Suppressor macrophage treated with lipopolysaccharide for 1 hour (primary cell): ENCODE measurements at places on chromosomes 12 and 14.
A peak's percentile ranks its signal among the peaks of the same experiment; 100 is the strongest.

DNA sequence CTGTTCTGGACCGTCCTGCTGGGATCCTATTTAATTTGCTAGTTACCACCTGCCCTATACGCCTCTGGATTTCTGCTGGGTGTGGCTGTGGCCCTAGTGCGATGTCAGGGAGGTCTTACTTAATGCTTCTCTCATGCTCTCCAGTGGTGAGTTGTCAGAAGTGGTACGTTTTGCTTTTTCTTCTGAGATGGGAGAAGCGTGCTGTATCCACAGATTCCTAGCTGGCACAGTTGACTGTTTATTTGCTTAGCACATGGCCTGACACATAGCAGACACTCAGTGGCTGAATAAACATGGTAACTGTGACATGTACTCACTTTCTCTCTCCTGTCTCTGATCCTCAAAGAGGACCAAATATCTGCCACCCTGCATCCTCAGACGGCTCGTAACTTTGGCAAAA lies 107.3 kb downstream of the CACNA1C start:
- DNase-seq, result no peak

DNA sequence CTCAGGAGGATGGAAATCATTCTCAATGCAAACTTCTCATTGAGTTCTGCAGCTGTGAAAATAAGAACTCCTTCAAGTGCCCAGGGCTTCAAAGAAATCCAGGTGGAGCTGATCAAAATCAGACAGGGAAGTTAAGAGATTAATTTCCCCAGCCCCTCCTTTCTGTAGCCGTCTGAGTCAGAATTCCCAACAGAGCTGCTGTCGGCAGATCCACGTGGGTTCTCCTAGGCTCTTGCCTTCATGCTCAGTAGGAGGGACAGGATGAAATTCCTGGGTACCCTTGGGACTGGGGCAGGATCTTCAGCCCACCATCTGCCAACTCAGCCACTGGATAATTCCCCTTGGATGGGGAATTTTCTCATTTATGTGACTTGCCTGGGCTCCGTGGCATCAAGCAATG lies 13.3 kb downstream of the TGFB3 start:
- DNase-seq, result no peak

DNA sequence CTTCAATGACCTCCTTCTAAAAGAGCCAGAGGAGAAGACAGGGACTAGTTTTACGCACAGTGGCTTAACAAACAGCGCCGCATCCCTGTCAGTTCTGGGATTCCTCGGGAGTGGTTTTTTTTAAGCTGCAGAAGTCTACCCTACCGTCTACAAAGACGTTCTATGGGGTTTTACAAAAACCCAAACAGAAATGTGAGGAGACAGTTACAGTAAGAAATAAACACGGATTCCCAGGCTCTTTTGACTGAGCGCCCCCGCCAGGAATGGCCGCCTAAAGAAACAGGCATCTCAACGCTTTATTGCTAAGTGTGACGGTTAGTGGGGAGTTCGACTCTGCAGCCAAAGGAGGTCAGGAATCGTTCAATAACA lies 484 bp downstream of the ALKBH1 start:
- peak; percentile 49 for DNase-seq

DNA sequence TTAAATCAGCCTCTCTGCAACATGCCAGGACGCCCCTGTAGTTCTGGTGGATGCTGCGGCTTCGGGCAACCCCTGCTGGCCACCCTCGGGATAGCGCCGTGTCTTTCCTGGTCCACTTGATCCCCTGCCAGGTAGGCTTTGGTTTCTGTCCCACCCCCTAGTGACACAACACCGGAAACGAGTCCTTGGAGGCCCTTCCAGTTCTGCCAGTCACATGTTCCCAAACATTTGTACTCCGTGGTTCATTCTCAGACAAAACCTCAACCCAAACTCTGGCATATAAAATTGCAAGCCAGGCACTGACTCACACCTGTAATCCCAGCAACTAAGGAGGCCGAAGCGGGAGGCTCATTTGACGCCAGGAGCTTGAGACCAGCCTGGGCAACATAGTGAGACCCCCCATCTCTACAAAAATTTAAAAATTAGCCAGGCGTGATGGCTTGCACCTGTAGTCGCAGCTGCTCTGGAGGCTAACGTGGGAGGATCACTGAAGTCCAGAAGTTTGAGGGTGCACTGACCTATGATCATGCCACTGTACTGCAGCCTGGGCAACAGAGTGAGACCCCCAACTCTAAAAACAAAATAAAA lies 37.0 kb downstream of the RASAL1 start:
- peak; percentile 74 for DNase-seq

DNA sequence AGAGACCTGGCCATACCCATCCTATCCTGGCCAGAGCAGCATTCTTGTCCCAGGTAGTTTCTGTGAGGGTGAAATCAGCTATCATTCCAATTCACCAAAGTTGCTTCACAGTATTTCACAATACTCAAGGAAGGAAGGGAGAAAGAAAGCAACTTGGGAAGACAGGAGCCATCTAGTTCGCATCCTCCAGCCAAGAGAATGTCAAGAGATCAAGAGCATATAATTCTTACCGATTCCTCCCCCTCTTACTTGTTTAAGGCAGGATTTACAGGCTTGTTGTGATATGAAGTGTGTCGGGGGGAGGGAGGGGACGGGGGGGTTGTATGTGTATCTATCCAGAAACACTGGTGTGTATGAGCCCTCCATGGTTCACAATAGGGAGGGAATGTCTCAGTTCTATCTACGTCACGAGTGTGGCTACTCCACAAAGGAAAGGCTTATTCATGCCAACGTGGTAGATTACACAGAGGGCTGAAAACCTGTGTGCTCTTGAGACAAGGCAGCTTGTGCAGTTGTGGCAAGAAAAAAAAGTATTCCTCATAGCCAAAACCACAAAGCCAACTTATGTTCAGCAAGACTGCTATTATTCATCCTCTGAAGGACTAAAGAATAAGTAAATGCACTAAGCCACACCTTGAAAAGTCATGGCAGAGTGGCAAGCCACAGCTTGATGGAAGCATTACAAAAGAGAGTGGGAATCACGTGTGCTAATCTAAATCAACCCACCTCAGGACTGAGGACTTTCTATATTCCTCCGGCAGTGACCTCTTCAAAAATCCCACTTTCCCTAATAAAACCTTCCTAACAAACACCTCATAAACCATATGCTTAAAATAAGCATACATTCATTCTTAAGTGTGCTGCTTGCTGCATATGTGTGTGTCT lies 35.0 kb downstream of the CORO1C start:
- DNase-seq, result peak; percentile 91

DNA sequence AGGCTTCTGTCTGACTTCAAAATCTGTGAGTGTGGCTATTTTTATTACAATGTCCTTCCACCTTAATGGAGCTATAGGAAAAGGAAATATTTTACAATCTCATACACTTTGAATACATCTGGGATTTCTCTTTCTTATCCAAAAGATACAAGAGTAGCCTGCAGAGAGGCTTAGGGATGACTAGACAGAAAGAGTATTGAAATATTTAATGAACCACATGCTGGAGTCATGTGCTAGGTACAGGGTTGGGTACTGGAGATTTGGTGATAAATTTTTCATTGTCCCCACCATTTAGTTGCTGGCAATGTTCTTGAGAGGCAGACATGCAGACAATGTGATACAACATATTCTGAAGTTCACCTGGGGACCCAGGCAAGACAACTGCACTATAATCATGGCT lies 126.0 kb downstream of the PPFIA2 start:
- peak; percentile 14 for DNase-seq

- DNase-seq, result no peak
Measured at GRCh38 chr12:44357494-44357893, 518.6 kb downstream of the NELL2 start.

GRCh38 chr12:122508163-122508562 lies 7.4 kb upstream of the ZCCHC8 start:
- DNase-seq, result no peak

- no peak for DNase-seq
Measured at GRCh38 chr12:102933168-102933567, 16.1 kb upstream of the PAH start.

- peak; percentile 75 for DNase-seq
Measured at GRCh38 chr12:132560614-132561426, 49.6 kb downstream of the LRCOL1 start.

DNA sequence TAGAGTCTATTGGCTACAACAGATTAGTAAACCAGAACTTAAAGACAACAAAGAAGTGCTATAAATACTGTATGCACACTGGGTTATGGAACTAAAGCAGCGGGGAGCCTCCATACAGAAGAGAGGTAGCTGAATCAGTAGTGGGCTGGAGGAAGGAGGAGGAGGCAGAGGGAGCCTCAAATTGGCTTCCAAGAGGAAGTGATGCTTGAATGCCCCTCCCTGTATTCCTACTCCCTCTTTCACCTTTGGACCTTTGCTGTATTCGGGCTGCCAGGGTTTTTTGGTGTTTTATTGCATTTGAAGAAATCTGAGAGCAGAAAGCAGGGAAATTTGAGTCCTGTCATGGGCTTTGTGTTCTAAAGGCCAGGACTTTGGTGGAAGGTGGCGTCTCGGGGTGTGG lies 104.0 kb upstream of the PTPRB start:
- no peak for DNase-seq

DNA sequence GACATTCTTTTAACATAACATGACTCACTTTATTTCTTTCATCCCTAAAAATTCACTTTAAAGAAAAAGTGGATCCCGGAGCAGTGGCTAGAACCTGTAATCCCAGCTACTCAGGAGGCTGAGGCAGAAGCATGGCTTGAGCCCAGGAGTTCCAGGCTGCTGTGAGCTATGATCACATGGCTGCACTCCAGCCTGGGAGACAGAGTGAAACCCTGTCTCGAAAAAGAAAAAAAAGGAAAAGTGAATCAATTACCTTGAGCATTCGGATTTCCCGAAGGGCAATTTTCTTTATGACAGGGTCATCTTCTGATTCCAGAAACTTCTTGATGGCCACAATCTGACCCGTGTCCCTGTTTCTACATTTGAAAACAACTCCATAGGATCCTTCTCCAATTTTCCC lies 1.2 kb downstream of the CDKL1 start:
- DNase-seq, result no peak

- no peak for DNase-seq
Measured at GRCh38 chr12:51401486-51401885, 10.3 kb upstream of the GALNT6 start.

- DNase-seq, result peak; percentile 24
Measured at GRCh38 chr12:53427905-53428594, 4.4 kb downstream of the AMHR2 start.

GRCh38 chr14:88452231-88452630 lies 66.8 kb downstream of the SPATA7 start:
- DNase-seq, result no peak

DNA sequence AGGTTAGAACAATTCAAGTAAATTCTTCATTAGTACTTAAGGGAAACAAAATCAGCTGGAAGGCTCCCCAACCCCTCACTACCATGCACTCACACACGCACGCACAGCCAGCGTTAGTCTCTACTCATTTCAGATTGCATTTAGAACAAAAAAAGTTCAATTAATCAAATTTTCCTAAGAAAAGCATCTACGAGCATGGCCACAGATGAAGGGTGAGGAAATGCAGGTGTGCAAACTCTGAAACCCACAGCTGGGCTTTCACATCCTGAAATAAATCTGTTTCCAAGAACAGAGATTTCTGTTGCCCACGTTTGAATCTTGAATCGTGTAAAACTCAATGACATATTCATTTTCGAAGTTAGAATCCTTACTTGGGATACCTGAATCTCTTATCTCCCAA lies 62.6 kb downstream of the SEL1L start:
- no peak for DNase-seq

- DNase-seq, result no peak
Measured at GRCh38 chr14:29928117-29928640, 532 bp upstream of the PRKD1 start.

- DNase-seq, result peak; percentile 7
Measured at GRCh38 chr14:100741966-100742365, 15.3 kb downstream of the DLK1 start.

DNA sequence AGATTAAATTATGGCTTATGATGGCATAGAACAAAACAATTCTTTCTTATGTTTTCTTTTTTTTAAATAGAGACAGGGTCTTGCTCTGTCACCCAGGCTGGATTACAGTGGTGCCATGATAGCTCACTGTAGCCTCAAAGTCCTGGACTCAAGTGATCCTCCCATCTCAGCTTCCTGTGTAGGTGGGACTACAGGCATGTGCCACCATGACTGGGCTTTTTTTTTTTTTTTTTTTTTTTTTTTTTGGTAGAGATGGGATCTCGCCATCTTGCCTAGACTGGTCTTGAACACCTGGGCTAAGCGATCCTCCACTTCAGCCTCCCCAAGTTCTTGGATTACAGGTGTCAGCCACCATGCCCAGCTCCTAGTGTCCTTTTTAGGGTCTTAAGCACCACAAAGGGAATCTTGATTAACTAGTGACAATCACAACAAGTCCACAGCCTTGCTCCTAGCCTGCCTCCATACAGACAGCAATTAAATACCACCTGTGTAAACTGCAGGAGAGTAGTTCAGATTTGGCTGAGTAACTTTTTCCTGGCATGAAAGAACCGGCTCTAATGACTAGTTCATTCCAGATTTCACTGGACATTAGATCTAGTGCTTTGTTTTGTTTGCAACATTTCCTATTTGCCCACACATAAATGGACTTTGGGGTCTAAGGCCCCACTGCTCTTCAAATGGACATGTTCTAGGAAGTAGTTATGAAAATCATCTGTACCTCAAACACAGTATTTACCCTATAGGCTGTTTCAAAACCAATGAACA lies 61.6 kb downstream of the SH2B3 start:
- DNase-seq, result no peak

- DNase-seq, result no peak
Measured at GRCh38 chr12:42291680-42292079, 34.2 kb downstream of the ZCRB1 start.

DNA sequence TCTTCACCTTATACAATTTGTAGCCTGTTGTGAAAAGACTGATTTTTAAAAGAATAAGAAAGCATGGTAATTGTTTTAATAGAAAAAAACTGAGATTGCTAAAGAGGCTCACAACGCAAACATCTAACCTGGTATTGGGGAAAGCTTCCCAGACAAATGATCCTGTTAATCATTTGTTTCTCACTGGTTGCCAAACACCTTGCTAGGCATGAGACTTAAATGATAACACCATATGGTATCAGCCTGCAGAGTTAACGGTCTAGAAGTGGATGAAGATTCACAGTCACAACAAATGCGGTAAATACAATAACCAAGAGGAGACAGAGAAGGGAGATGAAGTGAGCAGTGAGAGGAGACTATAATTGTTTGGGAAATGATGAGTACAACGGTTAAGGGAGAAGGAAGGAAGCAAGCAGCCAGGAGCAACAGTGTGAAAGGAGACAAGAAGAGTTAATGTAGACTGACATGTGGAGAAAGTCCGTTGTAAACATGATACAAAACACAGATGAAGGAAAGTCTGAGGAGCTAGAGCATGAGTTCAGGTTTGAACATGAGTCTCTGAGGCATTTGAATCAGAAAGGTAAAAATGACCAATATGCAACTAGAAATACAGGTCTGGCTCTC lies 19.8 kb downstream of the GXYLT1 start:
- DNase-seq, result no peak

- DNase-seq, result peak; percentile 73
Measured at GRCh38 chr12:89250636-89251035, 101.7 kb downstream of the DUSP6 start.

DNA sequence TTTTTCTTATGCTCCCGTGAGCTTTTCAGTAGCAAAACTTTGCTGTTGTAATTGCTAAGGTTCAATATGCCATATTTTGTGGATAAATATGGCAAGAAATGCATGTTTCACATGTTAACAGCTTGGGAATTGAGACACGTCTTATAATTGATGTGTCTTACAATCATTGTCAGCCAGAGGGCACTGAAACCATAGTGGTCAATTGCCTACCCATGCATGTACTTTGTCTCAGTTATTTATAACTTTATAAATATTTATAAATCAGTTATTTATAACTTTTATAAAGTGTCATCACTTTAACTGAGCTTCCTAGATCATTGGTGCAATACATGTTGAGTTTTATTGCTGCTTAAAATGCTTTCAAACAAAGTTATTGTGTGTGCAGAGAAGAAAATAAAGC lies 82.0 kb downstream of the CATSPERB start:
- DNase-seq, result peak; percentile 72
